ENCODE measurements at places on chromosomes 16 and 17.

DNA sequence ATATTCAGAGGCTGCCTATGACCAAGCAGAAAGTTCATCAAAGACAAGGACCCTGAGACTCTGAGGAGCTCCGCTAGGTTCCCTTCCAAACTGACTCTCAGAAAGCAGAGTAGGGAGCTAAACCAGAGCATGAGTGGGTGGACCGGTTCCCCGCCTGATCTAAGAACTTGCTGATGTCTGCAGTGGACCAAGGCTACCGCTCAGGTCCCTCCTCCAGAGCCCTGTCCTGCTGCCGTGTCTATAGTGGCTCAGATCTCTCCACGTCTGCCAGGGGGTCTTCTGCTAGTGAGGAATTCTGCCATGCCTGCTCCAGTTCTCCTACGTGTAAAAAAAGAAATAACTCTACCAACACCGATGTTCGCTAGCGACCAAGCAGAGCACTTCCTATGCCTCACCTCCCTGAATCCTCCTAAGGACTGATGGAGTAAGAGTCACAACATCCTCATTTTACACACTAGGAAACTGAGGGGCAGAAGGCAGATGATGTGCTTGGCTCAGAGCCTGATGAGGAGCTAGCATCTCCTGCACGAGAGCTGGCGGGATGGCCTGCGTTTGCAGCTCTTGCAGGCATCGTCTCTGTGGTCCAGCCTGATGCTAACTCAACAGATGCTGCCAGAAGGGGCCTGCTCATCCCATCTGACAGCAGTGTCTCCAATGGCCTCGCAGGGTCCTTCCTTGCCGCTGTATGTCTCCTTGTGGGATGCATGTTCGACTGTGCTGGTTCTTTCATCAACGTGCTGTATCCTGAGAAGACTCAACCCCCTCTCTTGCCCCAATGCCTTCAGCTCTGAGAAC is 265.5 kb downstream of the C16orf95 start:
- no peak for DNase-seq

GRCh38 chr16:11586378-11586855 is 302 bp downstream of the LITAF start:
- no peak for DNase-seq

DNA sequence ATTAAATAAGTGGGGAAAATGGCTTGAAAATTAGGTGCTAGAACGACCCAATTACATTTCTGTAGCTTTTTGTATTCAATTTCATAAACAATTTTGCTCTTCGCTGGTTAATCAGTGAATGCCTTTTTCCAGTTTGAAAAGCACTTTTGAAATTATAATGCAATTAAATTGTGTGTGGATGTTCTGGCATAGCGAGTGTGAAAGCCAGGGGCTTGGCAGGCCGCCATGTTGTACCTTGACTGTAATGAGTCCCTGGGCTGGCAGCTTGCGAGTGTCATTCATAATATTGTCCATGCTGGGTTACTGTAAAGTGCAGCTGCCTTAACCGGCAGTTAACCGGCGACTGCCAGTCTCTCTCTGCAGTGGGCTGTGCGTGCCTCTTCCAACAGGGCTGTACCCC is 177.8 kb downstream of the CCDC182 start:
- DNase-seq: no peak

DNA sequence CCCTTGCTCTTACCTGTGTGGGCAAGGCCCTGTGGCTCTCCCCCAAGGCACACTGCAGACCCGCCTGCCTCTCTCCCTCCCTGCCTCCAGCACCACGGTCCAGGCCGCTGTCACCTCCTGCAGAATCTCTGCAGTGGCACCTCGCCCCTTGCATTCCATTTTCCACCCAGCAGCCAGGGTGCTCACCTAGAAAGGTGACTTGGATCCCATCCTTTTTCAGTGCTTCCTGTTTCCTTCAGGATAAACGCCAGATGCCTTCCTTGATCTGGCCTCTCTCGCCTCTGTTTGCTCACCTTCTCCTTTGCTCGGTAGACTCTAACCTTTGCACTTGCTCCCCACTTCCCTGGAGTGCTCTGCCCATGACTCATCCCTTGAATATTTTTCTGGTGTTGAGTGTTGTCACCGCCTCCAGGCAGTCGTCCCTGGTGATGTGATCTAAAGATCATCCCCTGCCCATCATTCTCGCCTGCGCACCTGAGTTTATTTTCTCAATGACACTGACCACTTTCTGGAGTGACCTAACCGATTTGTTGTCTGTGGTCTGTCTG is 79.2 kb upstream of the LGALS9 start:
- DNase-seq: peak; percentile 85

DNA sequence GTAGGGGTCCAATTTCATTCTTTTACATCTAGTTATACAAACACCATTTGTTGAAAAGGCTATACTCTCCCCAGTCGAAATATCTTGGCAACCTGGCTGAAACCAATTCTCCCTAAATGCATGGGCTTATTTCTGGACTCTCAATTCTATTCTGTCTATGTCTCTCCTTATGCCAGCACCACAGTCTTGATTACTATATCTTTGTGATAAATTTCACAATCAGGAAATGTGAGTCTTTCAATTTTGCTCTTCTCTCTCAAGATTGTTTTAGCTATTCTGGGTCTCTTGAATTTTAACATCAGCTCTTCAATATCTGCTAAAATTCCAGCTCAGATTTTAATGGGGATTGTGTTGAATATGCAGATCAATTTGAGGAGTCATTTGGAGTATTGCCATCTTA is 5.9 kb upstream of the TRIM25 start:
- no peak for DNase-seq

- no peak for DNase-seq
Measured at GRCh38 chr17:67020293-67020766, 24.0 kb upstream of the CACNG1 start.

- DNase-seq: no peak
Measured at GRCh38 chr16:57500578-57501111, 14.4 kb upstream of the DOK4 start.

DNA sequence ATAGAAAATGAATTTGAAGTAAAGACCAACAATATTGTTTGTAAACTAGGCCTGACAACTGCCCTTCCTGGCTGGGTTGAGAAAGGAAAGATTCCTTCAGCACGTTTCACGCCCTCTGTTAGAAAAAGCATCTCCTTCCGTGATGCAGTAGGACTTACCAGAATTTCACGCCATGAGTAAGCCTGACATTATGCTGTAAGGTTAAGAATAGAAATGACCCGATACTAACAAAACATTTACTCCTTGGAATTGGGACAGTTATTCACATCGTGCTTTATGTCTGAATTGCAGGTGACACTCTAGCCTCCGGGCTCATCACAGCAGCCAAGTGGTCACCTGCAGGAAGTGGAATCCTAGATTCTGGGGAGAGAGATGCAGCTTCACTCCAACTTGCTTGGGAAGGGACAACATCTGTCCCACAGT is 17.5 kb downstream of the MARCHF10 start:
- peak; percentile 72 for DNase-seq

GRCh38 chr16:11506741-11507305 is 79.9 kb downstream of the LITAF start:
- no peak for DNase-seq

- no peak for DNase-seq
Measured at GRCh38 chr16:87829988-87830672, 39.2 kb downstream of the SLC7A5 start.

GRCh38 chr17:65154770-65155589 is 17.8 kb downstream of the RGS9 start:
- peak; percentile 37 for DNase-seq

GRCh38 chr16:70478169-70478568 is 23.8 kb downstream of the FCSK start:
- no peak for DNase-seq

- DNase-seq: peak; percentile 87
Measured at GRCh38 chr17:64384253-64385186, 6.1 kb downstream of the PECAM1 start.

DNA sequence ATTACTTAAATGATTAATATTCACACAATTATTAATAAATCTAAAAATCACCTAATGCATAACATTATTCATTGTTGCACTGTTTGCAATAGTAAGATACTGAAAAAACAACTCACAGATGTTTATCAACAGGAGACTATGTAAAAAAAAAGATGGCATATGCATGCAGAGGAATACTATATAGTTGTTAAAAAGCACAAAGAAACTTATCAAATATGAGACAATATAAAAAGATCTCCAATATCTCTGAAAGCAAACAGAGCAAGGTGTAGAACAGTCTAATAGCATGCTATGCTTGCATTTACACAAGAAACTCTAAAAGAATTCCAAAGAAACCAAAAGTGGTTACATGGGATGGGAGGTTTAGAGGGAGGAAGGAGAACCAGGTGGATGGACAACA is 3.7 kb downstream of the RNF157 start:
- DNase-seq: no peak

- DNase-seq: no peak
Measured at GRCh38 chr17:50392621-50393020, 4.7 kb downstream of the LRRC59 start.

GRCh38 chr17:76314392-76315227 is 6.5 kb upstream of the QRICH2 start:
- DNase-seq: no peak

GRCh38 chr16:70568601-70569237 is 45.1 kb downstream of the SF3B3 start:
- no peak for DNase-seq

DNA sequence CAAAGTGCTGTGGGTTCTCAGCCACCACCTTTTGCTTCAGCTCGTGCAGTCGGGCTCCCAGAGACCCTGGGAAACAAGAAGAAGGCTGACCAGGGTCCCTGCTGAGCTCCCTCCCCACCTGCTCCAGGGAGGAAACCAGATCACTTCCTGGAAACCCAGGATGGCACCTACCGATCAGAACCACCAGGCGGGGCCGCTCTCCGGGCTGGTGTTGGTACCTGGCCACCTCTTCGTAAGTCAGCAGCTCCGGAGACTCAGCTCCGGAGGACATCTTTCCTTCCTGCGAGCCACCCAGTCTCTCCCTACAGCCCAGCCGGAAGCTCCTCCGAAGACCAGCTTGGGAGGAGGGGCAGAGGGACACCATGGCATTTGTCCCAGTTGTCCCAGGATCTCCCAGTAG is 18.9 kb downstream of the MPP3 start:
- DNase-seq: no peak

DNA sequence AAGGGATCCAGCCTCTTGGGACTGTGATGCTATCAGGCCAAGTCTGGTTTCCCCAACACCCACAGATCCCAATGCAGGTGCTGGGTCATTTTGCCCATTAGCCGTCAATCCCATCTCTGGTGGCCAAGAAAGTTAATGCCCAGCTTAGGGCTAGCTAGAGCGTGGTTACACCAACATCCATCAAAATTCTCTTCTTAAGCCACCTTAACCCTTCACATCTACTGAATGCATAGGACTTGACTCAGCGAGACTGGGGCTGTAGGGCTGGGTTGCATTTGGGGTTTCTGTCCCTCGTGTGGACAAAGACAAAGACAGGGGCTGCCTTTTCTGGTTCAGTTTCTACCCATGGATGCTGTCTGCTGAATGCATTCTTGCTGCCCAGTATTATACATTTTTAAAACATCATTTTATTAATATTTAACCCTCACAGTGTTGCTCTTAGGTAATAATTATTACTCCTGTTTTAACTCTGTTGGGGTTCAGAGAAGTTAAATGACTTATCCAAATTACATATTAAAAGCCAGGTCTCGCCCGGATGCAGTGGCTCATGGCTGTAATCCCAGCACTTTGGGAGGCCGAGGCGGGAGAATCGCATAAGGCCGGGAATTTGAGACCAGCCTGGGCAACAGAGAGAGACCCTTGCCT is 141.1 kb upstream of the NOL11 start:
- DNase-seq: no peak

DNA sequence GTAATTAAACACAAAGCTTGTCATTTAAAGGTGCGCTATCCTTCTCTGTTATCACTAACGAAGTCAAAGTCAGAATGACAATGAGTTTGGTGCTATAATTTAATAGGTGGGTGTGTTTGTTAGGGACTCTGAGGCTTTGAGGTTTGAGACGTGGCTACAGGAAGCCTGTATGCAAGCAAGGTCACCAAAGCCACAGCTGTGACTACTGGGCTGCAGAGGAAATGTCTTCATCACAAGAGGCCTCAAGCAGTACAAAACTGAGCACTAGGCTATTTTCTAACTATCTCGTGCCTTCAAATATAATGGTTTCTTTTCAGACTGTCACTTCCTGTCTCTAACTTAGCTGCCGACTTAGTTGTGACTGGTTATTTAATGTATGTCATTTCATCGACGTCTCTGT is 141.2 kb downstream of the AATF start:
- no peak for DNase-seq

DNA sequence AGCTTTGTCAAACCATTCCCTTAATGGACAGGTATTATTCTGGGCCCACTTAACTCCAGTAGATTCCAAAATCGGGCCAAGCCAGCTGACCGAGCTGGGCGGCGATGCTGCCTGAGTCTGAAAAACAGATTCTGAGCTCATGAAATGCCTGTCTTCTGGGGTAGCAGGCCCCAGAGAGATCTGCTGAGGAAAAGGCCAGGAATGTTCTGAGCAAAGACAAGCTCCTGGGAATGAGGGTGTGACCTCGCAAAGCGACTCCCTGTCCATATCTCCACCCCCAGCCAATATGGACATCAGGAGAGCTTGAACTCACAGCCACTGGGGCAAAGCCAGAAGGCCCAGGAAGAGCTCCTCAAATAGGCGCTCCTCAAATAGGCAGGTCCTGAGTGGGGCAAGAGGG is 23.7 kb downstream of the ZNF423 start:
- DNase-seq: no peak

- no peak for DNase-seq
Measured at GRCh38 chr17:15257796-15258512, 7.2 kb downstream of the PMP22 start.

DNA sequence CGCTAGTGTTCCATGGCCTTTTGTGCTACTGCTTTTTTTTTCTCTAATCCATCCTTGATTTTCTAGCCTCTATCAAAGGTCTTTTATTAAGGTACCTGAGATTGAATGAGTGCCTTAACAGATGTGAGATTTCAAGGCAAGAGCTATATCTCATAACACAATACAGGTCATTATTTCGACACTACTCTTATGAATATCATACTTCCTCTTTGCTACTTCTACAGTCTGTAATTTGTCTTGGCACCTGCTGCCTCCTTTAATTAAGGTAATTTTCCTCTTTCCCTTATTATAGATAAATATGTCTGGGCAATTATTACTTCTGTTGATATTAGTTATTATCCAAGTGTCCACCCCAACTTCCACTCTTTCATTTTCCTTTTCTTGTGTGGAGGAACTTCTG is 5.3 kb downstream of the KRT28 start:
- DNase-seq: no peak

GRCh38 chr17:75919611-75920010 is 14.9 kb upstream of the MRPL38 start:
- DNase-seq: no peak

GRCh38 chr16:67151431-67152097 is 766 bp upstream of the B3GNT9 start:
- no peak for DNase-seq
